ENCODE measurements at places on chromosomes 5 and 9.

- DNase-seq = peak; percentile 42
Observed at GRCh38 chr5:119269061-119269944, 86.5 kb upstream of the TNFAIP8 start.

DNA sequence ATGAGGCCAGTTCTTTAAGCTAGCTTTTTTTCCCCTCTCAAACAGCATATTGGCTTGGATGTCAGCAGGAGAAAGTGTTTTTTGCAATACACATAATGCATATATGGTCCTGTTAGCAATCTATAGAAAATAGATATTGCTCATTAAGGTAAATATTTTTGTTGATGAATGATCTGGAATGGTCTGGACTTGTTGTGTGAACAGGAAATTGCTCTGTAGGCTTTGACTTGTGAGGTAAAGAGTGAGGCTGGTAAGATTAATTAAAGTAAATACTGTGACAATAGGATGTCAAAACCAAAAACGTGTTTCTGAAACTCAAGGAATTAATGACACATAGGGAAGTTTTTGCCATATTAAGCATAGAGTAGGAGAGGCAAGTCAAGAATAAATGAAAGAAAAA is 176.0 kb downstream of the TRIO start:
- no peak for DNase-seq

GRCh38 chr5:168974082-168974481 is 326.9 kb downstream of the SLIT3 start:
- no peak for DNase-seq

GRCh38 chr9:117313989-117314388 is 100.9 kb downstream of the ASTN2 start:
- no peak for DNase-seq

- DNase-seq = peak; percentile 13
Observed at GRCh38 chr5:152142840-152143469, 218.3 kb upstream of the GLRA1 start.

DNA sequence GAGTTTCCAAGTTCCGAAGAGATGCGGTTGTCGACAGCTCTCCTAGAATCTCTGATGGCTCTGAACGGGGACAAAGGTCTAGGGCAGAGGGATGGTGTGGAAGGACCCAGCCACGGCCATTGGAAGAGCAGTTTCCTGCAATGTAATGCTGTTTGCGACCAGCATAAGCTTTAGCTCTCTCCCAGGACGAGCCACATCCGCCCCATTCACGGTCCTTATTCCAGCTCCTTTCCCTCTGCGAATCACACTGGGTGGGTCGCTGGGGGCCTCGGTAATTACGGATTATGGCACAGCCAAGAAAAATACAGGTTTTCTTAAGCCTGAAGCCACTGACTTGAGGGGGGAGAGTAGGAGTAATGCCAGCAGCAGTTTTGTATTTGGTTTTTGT is 22.7 kb downstream of the ANXA2R start:
- DNase-seq = no peak

GRCh38 chr9:120761006-120761405 is 32.2 kb downstream of the FBXW2 start:
- no peak for DNase-seq

DNA sequence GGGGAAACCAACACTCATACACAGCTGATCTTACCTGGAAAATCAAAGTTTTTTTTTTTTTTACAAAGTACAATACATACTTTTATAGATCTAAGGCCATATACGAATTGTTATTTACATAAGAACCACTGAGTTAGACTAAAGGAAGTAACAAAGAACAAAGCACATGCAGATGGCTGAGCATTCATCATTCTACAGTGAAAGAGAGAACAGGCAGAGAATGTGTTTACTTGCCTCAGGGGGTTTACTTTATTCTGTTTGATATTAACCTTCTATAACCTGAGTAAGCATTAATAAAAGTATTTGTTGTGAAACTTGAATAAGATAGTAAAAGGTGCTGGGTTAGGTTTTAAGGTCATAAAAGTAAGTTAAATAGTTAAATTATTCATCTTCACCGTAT is 54.7 kb downstream of the SLC38A9 start:
- no peak for DNase-seq

GRCh38 chr5:125056671-125057485 is 310.4 kb upstream of the ZNF608 start:
- no peak for DNase-seq

DNA sequence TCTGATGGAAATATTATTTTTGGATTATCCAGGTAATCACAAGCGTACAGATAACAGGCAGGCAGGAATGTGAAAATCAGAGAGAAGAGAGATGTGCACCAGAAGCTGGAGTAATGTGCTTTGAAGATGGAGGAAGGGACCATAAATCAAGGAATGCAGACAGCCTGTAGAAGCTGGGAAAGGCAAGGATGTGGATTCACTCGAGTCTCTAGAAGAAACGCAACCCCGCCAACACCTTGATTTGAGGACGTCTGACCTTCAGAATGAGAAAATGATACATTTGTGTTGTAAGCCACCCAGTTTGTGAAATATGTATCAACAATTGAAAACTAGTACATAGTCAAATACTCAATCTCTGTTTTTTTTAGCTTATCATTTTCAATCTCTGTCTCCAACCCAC is 207.6 kb upstream of the MPDZ start:
- DNase-seq = no peak

DNA sequence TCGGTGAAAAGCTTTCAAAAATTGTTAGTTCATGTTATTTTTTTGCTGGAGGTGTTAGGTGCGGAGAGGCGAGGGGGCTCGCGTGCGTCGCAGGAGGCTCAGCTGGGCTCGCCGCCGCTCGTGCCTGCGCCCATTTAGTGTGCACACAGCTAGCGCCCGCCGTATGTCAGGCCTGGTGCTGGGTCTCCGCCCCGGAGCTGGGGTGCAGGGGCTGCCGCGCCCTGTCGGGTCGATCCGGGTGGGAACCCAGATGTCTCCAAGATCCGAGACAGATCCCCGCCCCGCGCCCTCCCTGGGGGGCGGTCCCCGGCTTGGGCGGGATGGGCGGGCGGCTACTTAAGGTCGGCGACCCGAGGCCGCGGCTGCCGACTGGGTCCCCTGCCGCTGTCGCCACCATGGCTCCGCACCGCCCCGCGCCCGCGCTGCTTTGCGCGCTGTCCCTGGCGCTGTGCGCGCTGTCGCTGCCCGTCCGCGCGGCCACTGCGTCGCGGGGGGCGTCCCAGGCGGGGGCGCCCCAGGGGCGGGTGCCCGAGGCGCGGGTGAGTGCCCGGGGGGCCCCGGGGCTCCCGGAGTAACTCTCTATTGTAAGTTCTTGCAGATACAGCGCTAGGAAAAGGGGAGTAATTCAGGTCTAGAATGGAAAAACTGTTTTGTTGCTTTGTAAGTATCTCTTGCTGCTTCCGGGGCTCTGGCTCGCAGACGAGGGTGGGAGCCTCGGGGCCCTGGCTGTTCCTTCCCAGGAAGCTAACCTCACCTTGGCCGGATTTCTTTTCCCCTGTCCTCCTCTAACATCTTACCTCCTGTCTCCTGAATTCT is 31.7 kb downstream of the GSN start:
- DNase-seq = no peak

DNA sequence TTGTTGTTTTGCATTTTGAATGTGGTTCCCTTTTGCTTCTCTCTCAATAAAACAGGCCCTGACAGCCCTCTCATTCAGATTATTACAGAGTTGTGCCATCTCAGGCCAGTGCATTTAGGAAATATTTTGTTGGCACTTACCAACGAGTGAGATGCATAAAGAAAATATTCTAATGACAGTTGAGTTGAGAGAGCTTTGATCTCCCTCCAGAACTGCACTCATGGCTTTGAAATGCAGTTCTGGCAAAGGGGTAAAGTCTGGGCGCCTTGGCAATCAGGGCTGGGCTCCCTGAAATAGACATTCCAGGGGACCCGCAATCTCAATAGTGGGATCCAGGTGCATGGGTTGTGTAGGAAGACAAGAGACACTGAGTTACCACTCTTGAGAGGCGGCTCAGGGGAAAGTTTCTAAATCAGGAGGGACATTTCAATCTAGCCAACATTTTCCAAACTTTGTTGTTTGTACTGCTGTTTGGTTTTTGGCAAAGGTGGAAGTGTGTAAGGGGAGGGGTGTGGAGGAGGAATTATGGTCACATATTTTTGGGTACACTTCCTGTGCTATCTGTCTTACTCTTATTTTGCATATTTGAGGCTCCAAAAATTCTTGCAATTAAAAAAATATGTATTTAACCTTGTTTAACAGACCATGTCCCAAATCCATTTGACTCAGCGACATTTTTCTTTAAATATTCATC is 48.8 kb downstream of the PAPPA start:
- no peak for DNase-seq

GRCh38 chr9:100281066-100281465 is 71.7 kb downstream of the TEX10 start:
- no peak for DNase-seq

GRCh38 chr5:124741711-124742496 is 4.5 kb downstream of the ZNF608 start:
- DNase-seq = no peak

DNA sequence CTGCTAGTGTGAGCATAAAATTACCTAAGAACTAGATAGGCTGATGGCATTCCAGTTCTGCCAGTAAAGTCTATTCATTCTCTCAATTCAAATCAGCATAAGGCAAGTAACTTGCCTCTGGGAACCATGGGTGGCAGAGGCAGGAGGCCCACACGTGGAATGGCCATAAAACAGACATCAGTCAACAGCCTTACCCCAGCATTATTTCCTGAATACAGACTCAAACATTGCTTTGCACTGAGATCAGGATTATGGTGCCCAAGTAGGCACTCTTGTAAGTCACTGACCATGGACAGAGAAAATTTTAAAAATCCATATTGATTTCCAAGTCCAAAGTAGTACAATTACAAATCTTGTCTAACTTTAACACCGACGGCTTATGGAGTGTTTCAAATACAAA is 157.7 kb downstream of the NR2F1-AS1 start:
- DNase-seq = no peak

GRCh38 chr5:108382784-108383330 is 959 bp upstream of the FBXL17 start:
- DNase-seq = peak; percentile 4

DNA sequence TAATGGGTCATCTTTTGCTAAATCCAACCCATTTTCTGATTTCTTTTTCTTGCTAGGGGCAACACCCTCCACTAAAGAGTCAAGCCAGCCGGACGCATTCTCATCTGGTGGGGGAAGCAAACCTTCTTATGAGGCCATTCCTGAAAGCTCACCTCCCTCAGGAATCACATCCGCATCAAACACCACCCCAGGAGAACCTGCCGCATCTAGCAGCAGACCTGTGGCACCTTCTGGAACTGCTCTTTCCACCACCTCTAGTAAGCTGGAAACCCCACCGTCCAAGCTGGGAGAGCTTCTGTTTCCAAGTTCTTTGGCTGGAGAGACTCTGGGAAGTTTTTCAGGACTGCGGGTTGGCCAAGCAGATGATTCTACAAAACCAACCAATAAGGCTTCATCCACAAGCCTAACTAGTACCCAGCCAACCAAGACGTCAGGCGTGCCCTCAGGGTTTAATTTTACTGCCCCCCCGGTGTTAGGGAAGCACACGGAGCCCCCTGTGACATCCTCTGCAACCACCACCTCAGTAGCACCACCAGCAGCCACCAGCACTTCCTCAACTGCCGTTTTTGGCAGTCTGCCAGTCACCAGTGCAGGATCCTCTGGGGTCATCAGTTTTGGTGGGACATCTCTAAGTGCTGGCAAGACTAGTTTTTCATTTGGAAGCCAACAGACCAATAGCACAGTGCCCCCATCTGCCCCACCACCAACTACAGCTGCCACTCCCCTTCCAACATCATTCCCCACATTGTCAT is 72.0 kb downstream of the NUP214 start:
- DNase-seq = no peak

DNA sequence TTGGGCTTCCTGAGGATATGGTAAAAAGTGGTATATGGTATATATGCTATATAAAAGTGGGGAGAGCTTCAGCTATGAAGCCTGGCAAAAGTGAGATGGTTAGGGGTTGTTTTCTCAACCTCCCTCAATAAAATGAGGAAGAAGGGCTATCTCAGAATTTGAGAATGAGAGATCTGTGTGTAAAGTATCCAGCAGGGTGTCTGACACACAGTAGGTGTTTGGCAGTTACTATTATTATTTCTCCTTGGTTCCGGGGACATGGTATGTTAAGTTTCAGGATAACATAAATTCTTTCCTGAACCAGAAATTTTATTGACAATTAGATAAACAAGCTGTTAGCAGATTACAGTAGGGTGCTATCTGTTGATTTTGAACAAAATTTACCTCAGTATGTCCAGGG is 94.1 kb downstream of the DENND1A start:
- DNase-seq = no peak
